Neural progenitor cell (in vitro differentiated cells): ENCODE measurements at places on chromosomes 7 and 10.

GRCh38 chr7:134813663-134814396 is 34.4 kb downstream of the CALD1 start:
- DNase-seq, result no peak

DNA sequence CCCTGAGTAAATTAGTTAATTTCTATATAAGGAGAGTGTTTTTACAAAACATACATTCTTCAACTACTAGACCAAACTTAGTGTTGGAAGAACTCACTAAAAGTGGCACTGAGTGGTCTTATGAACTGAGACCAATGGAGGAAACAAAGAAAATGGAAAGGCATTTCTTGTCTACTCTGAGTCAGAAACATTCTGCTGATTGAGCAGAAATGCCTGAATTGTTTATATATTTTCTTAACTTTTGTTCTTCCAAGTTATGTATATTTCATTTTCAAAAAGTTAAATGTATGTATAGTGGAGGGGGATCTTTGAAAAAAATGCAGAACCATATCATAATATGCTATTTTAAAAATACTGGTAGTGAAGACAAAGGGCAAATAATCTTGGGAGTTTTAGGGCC is 320.7 kb downstream of the HGF start:
- DNase-seq, result no peak

DNA sequence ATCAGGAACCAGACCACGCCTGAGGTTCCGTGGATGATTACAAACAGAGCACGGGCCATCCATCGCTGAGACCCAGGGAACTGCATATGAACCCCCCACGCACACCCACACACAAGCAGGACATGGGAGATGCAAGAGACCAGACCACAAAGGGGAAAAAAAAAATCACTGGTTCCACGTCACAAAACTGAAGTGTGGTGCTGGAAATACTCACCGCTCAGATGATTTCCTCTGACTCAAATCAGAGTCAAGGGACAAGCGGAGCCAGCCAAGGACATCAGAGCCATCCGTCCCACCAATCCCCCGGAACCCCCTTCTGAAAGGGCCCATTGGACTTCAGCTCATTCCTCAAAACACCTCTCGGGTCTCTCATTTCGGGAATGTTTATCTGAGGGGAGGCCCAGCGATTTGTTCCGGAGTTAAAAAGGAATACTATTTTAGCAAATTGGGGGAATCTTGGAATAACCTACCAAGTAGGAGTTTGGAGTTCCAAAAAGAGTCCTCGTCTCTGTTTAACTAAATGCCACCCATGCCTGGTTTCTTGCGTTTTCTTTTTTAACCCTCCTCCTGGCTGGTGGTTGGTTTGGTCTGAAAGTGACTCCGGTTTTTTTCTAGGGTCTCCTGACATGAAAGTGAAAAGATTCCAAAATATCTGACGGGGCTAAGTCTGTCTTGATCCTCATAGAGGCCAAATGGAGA is 15.0 kb downstream of the SNX8 start:
- DNase-seq, result no peak

- peak; percentile 29 for DNase-seq
Measured at GRCh38 chr7:75879771-75880184, 944 bp downstream of the RHBDD2 start.

- no peak for DNase-seq
Measured at GRCh38 chr7:131026297-131027000, 292.4 kb upstream of the KLF14 start.

- no peak for DNase-seq
Measured at GRCh38 chr10:125095776-125096175, 64.6 kb downstream of the CTBP2 start.

DNA sequence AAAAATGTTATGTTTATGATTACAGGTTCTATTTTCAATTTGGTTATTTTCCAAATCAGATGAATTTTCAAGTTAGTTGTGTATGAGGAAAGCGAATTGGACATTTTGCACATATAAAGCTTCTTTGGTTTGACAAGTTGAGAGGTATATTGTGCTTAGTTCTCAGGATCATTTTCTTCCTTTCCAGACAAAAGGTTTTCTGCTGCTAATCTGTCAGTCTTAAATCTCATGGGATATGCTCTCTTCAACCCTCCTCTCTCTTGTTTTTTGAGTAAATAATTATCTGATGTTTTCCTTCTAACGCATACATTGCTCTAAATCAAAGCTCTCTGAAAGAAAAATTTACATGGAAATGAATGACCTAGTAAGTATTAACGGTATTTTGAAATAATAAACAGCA is 77.9 kb downstream of the PPP1R3A start:
- no peak for DNase-seq

DNA sequence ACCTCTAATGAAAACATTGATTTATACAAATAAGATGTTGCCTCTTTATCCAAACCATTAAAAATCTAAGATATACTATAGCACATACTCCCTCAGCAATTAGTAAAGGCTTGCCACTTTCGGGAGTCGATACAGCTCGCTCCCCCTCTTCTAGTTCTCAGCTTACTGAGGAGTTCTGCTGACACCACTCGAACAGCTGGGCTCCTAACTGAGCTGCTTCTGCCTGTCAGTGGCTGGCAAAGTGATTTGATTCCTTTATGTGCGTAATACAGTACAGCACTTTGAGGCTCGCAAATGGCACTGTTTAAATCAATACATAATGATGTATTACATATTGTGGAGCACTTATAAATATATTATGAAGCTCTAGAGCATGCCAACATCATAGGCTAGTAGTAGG is 241.8 kb downstream of the CREB5 start:
- no peak for DNase-seq
